ENCODE measurements at places on chromosomes 1 and 21.

GRCh38 chr1:152110365-152110859 is 4.8 kb downstream of the TCHH start:
- no peak for DNase-seq

DNA sequence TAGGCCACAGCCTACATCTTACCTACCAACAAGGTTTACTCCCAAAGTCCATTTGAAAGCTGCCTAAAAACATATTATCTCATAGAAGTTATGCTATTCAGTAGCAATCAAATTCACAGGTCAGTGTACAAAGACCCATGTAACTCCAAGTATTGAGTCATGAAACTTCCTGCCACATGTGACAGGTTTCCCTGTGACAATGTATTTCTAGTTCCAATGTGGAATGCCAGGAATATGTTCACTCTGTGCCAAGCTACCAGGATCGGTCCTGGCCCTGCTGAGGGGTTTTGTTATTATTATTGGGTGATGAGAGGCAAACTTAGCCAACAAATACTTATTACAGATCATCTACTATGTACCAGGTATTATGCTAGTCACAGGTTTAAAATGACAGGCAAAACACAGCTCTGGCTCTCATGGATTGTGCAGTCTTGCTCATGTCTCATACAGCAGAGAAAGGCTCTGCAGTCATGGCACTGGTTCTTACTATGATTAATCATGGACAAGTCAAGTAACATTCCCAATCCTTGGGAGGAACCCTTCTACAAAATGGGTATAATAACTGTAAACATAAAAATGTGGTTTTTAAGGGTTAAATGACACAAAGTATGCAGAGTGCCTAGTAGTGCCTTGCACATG is 22.5 kb downstream of the DPH5 start:
- DNase-seq: no peak

- no peak for DNase-seq
Observed at GRCh38 chr1:208939537-208940085, 643.9 kb upstream of the CAMK1G start.

- DNase-seq: no peak
Observed at GRCh38 chr1:64062941-64063581, 140.4 kb upstream of the UBE2U start.

DNA sequence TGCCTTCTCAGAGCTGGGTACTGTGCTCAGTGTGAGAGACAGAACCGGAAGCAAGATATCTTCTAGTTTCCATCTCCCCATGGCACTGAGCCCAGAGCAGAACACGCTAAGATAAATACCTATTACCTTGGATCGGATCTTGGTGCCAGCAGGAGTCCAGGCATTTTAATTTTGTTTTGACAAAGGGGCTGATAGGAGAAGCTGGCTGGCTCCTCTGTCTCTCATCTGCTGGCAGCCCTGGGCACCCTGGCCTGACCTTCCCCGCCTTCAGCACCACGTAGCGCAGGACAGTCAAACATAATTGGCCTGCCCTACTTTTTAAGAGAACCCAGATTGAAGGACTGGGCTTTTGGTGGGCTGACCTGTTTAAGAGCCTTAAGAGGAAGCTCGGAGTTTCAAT is 160.7 kb upstream of the KLHDC7A start:
- no peak for DNase-seq

GRCh38 chr1:112685913-112686312 is 11.5 kb downstream of the MOV10 start:
- DNase-seq: no peak

DNA sequence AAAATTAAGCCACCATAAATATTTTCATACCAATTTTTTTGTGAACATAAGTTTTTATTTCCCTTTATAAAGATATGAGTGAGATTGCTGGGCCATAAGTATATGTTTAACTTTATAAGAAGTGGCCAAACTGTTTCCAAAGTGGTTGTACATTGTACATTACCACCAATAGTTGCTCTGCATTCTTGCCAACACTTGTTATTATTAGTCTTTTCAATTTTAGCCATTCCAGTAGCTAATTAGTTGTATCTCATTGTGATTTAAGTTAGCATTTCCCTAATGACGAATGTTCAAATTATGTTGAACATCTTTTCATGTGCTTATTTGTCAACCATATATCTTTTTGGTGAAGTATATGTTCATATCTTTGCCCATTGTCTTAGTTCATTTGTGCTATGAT is 64.0 kb upstream of the DNAH14 start:
- no peak for DNase-seq

DNA sequence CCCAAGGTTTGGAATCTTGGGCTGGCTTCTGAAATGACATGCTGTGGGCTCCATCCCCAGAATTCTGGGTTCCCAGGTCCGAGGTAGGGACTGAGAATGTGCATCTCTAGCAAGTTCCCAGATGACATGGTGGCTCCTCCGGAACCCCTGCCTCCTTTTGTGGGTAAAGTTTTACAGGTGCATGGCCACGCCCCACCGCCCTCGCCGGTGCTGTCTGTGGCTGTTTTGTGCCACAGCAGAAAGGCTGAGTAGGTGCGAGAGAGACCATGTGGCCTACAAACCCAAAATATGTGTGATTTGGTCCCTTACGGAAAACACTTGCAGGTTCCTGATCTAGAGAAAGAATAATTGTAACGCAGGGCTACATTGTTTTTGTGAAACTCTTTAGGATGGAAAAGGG is 30.9 kb downstream of the SKI start:
- no peak for DNase-seq

All from GM12892 (cell line).